CD14-positive monocyte (primary cell): ENCODE measurements at places on chromosomes 16 and 17. TPM values are rescaled to one million over a fixed set of nuclear protein-coding genes. Genes with fewer than 3 reads are reported as not detected.
A peak's percentile ranks its signal among the peaks of the same experiment; 100 is the strongest.

Gene ZC3H7A
- 25.4 and 62.0 TPM in 2 replicates for polyA plus RNA-seq

GRCh38 chr17:70750983-70751382, 581.7 kb downstream of the KCNJ2 start:
- no peaks in the 10 kb centered on the region for H3K36me3 ChIP-seq
- DNase-seq, result no peak
- H3K27me3 ChIP-seq, result no peaks in the 10 kb centered on the region

DNA sequence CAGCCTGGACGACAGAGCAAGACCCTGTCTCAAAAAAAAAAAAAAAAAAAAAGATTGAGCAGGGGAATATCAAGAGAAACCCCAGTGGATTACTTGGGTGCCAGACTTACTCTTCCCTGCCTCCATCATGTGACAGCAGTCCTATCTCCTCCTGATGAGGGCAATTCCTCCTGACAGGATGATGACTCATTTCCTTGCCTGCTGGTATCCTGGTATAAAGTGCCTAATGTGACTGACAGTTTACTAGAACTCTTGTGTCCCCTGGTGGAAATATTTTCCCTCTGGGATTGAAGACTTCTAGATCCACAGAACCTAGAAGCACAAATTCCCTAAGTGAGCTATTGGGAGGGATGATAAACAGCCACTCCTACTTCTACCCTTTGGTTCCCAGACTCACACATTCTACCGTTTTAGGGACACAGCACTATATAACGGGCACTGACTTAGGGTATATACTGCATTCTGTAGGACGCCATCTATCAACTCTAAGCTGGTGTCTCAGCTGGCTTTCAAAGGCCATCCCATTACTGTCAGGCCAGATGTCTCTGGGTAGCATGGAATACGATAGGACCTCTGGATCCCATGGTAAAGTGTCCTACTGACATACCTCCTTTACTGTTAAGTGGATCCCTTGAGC, 114.6 kb upstream of the MED13 start:
- DNase-seq, result peak; percentile 41
- no peaks in the 10 kb centered on the region for H3K36me3 ChIP-seq
- no peak overlapping the region for H3K4me3 ChIP-seq
- no peaks in the 10 kb centered on the region for H3K27me3 ChIP-seq
- H3K4me1 ChIP-seq, result no peaks in the 10 kb centered on the region
- H3K27ac ChIP-seq, result no peak overlapping the region

GRCh38 chr16:11870399-11870798, 19.1 kb upstream of the RSL1D1 start:
- no peaks in the 10 kb centered on the region for H3K4me1 ChIP-seq
- no peak overlapping the region for H3K27ac ChIP-seq
- no peaks in the 10 kb centered on the region for H3K27me3 ChIP-seq
- DNase-seq, result no peak
- H3K36me3 ChIP-seq, result peaks cover 38% of the 10 kb centered on the region

Gene MYADML2
- not detected for polyA plus RNA-seq

Gene TBC1D3G
- not detected in 2 replicates for polyA plus RNA-seq

DNA sequence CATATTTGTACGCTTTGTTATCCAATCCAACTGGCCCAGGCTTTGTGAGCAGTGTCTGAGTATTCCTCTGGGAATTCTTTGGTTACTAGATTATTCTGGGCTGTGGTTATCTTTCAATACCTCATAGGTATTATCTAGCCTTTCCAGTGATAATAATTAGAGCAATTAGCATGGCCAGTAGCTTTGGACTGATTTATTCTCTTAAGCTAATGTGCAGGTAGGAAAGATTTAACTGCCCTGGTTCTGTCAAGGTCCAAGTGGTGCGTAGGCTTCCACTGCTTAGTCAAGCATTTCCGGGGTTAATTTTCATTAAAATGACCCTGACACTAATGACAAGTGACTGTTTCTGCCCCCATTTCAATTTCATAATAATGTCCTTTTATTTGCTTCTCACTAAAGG, 54.2 kb upstream of the PMFBP1 start:
- no peaks in the 10 kb centered on the region for H3K36me3 ChIP-seq
- no peaks in the 10 kb centered on the region for H3K4me1 ChIP-seq
- H3K27ac ChIP-seq, result no peak overlapping the region
- H3K4me3 ChIP-seq, result no peak overlapping the region
- no peak for DNase-seq

- H3K4me3 ChIP-seq, result no peak overlapping the region
- H3K27ac ChIP-seq, result no peak overlapping the region
- no peaks in the 10 kb centered on the region for H3K4me1 ChIP-seq
- peaks cover 8% of the 10 kb centered on the region for H3K36me3 ChIP-seq
Measured at GRCh38 chr17:66715745-66716156, 119.2 kb upstream of the CACNG5 start.

DNA sequence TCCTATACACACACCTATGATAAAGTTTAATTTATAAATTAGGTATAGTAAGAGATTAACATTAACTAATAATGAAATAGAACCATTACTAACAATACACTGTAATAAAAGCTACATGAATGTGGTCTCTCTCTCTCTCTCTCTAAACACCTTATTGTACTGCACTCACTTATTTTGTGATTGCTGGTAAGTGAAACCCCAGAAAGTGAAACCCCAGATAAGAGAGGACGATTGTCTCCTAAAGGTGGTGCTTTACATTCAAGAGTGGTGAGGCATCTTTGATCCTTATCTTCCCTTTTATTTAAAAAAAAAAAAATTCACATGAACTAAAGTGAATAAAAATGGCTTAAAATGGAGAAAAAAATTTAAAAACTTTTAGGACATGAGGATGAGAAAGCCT, 80.1 kb upstream of the TRAP1 start:
- peaks cover 30% of the 10 kb centered on the region for H3K36me3 ChIP-seq
- H3K27me3 ChIP-seq, result no peaks in the 10 kb centered on the region
- no peak for DNase-seq
- peaks cover 18% of the 10 kb centered on the region for H3K4me1 ChIP-seq
- H3K27ac ChIP-seq, result no peak overlapping the region

- no peak overlapping the region for H3K4me3 ChIP-seq
- no peak for DNase-seq
- no peaks in the 10 kb centered on the region for H3K27me3 ChIP-seq
- H3K36me3 ChIP-seq, result peaks cover 23% of the 10 kb centered on the region
Measured at GRCh38 chr17:81865733-81866439, 5.3 kb downstream of the ARHGDIA start.

GRCh38 chr16:1413684-1414531, 596 bp downstream of the UNKL start:
- H3K27ac ChIP-seq, result peak overlapping the region; percentile 83
- peak overlapping the region; percentile 94 for H3K4me3 ChIP-seq
- H3K36me3 ChIP-seq, result peaks cover 35% of the 10 kb centered on the region

DNA sequence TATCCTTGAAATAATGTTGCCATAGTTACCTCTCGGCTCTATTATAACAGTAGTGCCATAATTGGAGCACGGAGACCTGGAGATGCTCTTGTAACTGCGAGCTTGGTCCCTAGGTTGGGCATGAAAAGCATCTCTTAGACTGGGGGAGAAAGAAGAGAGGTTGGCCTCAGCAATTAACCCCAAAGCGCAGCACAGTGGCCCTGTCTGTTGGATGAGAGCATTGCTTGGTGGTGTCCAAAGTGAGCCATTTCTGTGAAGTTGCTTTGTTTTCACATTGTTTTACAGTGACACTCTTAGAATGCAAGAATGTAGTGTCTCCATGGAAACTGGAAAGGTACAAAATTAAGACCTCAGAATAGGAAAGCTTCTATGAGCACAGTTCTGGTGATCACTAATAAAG, 660.7 kb upstream of the EEF2KMT start:
- no peak for DNase-seq
- no peaks in the 10 kb centered on the region for H3K4me1 ChIP-seq
- H3K36me3 ChIP-seq, result no peaks in the 10 kb centered on the region
